ENCODE measurements at places on chromosomes 4 and X. TPM values are rescaled to one million over a fixed set of nuclear protein-coding genes. Genes with fewer than 3 reads are reported as not detected.

DNA sequence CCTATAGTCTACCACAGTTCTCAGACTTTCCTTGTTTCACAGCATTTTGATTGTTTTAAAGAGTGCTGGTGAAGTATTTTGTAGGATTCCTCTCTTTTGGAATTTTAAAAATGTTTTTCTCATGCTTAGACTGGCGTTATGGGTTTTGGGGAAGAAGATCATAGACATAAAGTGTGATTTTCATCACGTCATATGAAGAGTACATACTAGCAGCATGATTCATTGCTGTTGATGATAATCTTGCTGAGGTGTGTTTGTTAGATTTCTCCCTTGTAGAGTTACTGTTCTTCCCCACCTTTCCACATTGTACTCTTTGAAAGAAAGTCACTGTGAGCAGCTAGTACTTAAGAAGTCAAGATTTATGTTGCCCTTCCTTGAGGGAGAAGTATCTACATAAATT, 396.1 kb upstream of the GNPDA2 start:
- no peak for DNase-seq

ALAS2 gene
- 1.0 TPM for total RNA-seq

GLOD5 gene
- not detected for total RNA-seq

DNA sequence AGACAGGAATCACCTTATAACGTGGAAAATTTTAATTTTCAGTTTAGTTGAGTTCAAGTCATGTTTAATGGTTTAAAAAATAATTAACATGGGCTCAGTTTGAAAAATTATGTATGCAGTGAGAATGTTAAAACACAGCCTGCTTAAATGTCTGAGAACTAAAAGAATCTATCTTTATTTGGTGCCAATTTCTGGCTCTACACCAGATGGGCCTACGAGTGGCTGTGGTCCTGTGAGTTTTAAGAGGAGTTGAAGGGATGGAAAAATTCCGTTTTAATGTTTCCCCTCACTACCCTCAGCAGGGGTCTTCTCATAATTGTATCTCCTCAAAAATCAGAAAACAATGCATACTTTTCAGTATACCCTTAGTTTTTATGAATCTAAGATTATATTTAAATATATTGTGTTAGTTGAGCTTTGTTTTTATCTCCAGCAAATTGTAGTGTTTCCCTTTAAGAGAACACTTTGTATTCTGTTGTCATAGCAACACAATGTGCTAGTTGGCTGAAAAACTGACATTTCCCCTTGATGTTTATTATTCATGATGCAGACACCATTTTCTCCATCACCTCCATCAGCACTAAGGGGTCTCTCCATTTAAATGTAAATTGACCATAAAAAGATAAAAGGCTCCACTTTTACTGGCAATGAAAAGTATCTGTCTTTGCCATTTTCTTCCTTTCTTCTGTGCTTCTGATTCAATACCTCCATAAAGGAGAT, 393.5 kb upstream of the GRIA3 start:
- DNase-seq = no peak

SLC10A4 gene
- total RNA-seq = not detected

GRCh38 chrX:119453202-119453601, 15.0 kb upstream of the SLC25A5 start:
- no peak for DNase-seq

DNA sequence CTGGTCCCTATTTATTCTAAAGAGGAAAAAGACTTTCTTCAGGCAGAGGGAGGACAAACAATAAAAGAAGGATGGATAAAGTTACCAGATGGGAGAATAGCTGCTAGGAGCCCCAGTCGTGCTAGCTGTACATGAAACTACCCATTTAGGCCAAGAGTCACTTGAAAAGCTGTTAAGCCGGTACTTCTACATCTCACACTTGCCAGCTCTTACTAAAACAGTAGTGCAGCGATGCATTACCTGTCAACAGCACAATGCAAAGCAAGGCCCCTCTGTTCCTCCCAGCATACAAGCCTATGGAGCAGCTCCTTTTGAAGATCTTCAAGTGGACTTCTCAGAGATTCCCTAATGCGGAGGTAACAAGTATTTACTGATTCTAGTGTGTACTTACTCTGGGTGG, 1138.8 kb downstream of the ARAP2 start:
- DNase-seq = no peak

- DNase-seq = no peak
Measured at GRCh38 chr4:81399306-81400086, 72.2 kb downstream of the RASGEF1B start.

DNA sequence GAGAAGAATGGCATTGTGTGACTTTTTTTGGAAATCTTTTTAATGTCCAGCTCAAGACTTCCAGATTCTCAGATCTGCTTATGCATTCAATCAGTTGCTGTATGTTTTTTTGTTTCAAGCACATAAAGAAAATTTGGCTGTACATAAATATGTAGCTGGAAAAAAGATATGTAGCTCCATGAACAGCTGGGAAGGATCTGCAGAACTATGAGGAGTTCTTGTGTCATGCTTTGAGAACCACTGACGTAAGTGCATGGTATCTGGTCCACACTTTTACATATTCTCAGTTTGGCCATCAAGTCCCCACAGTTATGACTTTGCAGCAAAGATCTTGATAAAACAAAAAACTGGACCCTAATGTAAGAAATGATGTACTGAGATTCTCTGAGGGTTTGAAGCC, 165.9 kb downstream of the KIT start:
- DNase-seq = no peak

GRCh38 chrX:24426921-24427746, 38.0 kb upstream of the PDK3 start:
- no peak for DNase-seq

PDCL2 gene
- total RNA-seq = not detected

GRCh38 chr4:62487016-62487415, 1286.9 kb downstream of the ADGRL3 start:
- no peak for DNase-seq

GRCh38 chrX:134603806-134604700, 54.2 kb downstream of the PLAC1 start:
- DNase-seq = no peak

DNA sequence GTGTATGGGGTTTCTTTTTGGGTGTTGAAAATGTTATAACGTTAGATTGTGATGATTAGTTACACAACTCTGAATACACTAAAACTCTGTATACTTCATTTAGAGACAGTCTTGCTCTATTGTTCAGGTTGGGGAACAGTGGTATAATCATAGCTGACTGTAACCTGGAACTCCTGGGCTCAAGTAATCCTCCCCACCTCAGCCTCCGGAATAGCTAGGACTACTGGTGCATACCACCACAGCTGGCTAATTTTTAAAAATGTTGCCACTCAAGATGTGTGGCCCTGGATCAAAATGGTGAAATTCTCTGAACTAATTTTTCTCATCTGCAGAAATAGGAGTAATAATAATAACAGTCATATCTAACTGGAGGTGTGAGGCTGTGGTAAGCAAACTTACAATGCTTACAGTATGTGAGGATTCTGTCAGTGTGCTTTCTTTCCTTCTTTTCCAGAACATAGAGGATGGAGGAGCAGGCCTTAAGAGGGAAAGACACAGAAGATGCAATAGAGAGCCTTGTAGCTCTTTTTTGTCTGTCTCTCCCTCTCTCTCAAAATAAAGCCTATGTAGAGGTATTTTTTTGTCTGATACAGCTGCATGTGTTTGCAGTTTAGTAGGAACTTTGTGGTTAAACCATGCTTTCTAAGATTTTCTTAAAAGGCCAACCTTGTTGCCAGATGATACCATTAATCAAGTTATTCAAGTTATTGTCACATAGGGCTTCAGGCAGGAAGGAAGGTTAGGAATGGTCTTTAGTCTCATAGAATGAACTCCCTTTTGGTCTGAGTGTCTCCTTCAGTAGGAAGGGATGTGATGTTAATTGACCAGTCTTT, 7.5 kb downstream of the ADD1 start:
- DNase-seq = no peak

GRCh38 chrX:42930951-42931350, 153.0 kb upstream of the PPP1R2C start:
- no peak for DNase-seq

DHRSX gene
- 24.6 TPM for total RNA-seq

DNA sequence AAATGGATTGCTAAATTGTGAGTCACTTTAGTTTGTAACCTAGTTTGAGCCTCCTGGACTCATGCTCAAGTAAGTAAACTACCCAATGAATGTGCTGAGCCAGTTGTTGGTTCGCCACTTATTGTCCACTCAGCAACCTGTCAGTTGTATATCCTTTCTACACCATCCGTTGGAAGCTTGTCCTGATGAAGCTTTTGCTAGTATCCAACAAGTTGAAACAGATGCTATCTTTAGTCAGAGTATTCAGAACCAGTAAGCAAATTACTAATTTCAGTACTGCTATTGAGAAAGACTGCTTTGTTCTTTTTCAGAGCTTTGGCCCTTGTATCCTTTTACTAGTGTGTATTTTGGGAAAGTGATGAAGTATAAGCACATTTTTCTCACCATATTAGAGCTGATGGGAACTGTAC, 4.3 kb upstream of the NAA15 start:
- no peak for DNase-seq

CASK gene
- 35.9 TPM for total RNA-seq

- no peak for DNase-seq
Measured at GRCh38 chr4:92091335-92091734, 212.4 kb upstream of the GRID2 start.

HSFX1 gene
- total RNA-seq = 3.0 TPM

DNA sequence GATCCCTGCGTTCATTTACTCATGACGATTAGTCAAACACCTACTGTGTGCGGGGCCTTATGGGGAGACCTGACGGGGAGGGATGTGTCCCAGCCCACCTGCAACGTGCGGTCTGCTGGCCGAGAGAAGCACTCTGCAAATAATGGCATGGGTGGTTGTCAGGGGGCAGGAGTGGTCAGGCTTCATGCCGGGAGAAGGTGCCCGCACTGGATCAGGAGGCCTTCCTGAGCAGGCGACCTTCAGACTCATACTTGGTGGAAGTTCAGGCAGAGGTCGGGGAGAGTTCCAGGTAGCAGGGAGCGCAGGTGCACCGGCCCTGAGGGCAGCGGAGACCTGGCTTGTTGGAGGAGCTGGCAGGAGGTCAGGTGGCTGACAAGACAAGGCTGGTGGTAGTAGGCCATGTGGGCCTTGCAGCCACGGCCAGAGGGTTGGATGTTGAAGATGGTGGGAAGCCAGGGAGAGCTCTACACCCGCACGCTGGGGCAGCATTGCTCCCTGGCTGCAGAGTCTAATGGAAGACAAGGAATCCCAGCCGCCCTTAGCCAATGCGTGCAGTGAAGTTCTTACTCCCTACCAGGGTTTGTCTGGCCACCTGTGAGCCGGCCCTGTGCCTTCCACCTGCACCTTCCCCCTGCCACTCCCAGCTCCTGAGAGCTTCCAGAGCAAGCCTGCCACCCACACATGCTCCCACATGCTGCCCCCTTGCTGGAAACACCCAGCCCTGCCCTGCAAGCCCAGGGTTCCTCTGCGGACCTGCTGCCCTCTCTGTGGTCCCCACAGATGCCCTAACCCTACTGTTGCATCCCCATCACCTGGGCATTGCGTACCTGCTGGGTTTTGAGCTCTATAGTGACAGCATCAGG, 97.3 kb downstream of the PSAPL1 start:
- peak; percentile 13 for DNase-seq

GC gene
- total RNA-seq = not detected

DNA sequence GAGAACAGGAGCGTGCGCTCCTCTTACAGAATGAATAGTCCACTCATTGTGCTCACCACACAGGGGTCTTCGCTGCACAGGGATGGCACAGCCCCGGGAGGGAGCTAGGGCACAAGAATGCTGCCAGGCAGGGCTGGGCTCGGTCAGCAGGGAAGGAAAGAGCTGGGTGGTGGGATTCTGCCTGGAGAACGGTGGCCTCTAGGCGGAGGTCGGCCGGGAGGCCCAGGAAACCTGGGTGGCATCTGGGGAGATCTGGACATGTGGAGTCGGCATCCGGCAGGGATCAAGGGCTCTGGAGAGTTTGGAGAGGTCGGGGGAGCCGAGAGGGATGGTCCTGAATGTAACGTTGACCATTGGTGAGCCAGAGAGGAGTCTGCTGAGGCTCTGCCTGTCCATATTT, 46.5 kb upstream of the PSAPL1 start:
- no peak for DNase-seq

DNA sequence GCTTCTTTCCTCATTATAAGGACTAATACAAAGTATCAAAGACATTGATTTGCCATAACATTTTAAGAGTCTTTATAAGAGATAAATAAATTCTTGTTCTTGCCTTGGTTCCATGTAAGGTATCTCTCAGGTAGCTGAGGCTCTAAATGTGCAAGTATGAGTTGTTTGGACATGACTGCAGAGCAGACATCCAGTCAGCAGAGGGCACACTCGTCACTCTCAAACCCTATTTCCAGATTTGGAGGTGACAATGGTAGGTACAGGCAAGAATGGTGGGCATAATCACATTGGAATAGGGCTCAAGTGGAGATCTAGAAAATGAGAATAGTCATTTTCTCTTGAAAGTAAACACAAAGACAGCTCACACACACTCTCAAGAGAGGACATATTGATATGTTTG, 133.3 kb upstream of the ZIC3 start:
- DNase-seq = no peak

LNX1 gene
- 1.5 TPM for total RNA-seq

- no peak for DNase-seq
Measured at GRCh38 chr4:152957437-152958171, 21.5 kb downstream of the FHDC1 start.

DNA sequence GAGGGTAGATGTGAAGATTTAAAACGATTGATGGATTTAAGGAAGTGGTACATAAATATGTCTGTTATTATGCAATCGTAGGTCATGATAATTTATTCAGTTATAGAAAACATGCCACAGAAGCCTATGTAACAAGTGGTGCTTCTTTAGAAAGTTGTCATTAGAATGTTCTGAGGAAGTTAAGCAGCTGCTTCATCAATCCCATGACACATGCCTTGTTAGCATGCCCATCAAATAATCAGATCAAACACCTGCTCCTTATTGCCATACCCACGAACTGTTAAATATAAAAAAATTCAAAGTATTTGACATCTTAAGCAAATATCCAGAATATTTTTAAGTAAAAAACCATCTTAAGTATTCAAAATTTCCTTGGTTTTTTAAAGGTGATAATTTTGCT, 76.4 kb upstream of the MYOZ2 start:
- no peak for DNase-seq

KLHL13 gene
- total RNA-seq = 8.3 TPM

GRCh38 chrX:36986231-36986630, 21.9 kb upstream of the FAM47C start:
- no peak for DNase-seq

SYTL4 gene
- total RNA-seq = 112 TPM

DNA sequence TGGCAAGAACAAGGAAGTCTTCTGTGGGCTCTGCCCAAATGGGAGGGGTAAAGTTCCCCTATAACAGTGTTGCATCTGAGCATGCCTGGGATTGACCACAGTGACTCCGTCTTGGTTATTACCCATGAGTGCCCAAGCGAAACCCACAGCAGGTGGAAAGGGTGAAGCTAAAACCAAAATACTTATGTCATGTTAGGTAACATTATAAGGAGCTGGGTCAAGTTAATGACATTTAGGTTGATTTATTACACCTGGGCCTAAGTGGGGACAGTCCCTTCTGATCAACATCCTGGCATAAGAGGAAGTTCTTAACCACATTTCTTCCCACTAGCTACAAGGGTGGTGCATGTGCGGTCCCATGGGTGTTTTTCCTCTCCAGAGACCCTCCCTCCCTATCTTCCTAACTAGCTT, 1.3 kb upstream of the ZNF732 start:
- no peak for DNase-seq

- DNase-seq = no peak
Measured at GRCh38 chr4:155762334-155762733, 3.5 kb downstream of the GUCY1B1 start.

All from ovary (tissue), 10 donors.